ENCODE measurements at places on chromosomes 5 and 9. TPM values are rescaled to one million over a fixed set of nuclear protein-coding genes. Genes with fewer than 3 reads are reported as not detected.
A peak's percentile ranks its signal among the peaks of the same experiment; 100 is the strongest.

- no peak for DNase-seq
Observed at GRCh38 chr5:139761057-139761450, 34.6 kb upstream of the PSD2 start.

GRCh38 chr9:98210435-98210834 lies 18.0 kb upstream of the CORO2A start:
- no peak for DNase-seq

DNA sequence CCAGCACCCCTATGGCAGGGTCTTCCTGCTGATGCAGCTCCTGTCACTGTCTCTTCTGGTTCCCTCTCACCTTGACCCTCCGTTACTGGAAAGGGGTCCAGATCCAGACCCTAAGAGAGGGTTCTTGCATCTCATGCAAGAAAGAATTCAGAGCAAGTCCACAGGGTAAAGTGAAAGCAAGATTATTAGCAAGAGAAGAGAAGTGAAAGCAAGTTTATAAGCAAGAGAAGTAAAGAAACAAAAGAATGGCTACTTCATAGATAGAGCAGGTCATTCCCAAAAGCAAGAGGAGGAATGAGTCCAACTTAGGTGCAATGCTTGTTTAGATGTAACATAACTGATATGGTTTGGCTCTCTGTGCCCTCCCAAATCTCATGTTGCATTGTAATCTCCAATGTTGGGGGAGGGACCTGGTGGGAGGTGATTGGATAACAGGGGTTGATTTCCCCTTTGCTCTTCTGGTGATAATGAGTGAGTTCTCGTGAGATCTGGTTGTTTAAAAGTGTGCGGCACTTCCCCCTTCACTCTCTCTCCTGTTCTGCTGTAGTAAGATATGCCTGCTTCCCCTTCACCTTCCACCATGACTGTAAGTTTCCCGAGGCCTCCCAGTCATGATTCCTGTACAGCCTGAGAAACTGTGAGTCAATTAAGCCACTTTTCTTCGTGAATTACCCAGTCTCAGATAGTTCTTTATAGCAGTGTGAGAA lies 183.3 kb downstream of the MED10 start:
- no peak for DNase-seq

The OCLN gene
- polyA plus RNA-seq: 0.71 TPM

The ASPN gene
- 8.2 TPM for polyA plus RNA-seq

The SMIM27 gene
- polyA plus RNA-seq: 7.6 TPM

- DNase-seq: no peak
Observed at GRCh38 chr9:76891874-76892273, 14.0 kb downstream of the PRUNE2 start.

The PCDHA1 gene
- polyA plus RNA-seq: 0.04 TPM

DNA sequence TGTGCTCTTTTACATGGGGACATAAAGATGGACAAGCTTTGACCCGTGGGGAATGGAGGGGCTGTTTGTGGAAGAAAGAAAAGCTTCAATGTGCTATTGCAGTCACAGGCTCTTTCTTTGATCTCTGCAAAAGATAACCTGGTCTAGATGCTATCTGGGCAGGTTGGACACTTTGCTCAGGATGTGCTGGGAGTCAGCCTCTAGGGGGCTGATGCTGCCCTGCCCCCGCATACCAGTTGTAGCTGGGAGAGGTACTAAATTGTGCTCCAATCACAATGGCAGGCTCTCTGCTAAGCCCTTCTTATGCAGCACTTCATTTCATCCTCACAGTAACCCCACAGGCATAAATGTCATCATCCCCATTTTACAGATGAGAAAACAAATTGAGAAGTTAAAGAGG lies 67.2 kb downstream of the PSD2 start:
- DNase-seq: no peak

DNA sequence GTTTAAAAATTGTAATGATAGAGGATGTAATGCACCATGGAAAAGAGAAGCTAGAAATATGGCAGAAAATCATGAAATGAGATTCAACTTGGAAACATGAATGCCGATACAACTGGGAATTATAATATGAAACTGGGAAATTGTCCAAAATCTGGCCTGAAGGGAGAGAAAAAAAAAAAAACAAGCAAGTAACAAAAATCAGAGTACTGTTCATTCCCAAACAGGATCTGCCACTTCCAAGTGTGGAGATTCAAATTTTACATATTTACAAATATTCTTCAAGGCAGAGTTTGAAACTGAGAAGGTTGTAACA lies 56.6 kb upstream of the MOCS2 start:
- DNase-seq: no peak

DNA sequence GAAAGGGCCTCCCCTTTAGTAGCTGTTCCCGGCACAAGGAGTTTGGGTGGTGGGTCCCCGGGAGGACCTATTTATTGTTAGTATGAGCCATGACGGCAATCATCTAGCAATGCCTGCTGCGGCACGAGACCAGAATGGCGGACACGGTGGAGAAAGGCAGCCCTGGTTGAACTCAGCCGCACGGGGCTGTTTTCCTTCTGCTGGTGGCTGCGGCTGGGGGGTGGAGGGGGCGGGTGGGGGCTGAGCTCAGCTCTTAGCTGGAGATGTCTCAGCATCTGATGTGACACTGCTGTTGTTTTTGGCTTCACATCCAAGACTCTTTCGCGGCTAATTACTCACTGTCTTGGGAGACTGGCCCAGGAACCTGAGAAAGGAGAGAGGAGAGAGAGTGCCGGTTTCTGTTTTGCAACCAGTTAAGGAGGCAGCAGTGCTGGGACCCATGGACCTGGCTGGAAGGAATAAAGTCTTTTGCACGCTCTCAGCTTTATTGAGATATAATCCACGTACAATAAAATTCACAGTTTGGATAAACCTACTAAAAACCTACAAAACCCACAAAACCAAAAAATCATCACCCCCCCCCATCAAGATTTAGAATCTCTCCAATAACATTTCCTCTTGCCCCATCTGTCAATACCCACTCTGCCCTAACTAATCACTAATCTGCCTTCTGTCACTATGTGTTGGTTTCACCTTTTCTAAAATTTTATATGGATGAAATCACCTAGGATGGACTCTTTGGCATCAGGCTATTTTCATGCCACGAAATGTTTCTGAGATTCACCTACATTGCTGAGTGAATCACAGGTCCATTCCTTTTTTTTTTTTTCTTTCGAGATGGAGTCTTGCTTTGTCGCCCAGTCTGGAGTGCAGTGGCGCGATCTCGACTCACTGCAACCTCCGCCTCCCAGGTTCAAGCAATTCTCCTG lies 81.8 kb upstream of the NEURL1B start:
- DNase-seq: peak; percentile 65

DNA sequence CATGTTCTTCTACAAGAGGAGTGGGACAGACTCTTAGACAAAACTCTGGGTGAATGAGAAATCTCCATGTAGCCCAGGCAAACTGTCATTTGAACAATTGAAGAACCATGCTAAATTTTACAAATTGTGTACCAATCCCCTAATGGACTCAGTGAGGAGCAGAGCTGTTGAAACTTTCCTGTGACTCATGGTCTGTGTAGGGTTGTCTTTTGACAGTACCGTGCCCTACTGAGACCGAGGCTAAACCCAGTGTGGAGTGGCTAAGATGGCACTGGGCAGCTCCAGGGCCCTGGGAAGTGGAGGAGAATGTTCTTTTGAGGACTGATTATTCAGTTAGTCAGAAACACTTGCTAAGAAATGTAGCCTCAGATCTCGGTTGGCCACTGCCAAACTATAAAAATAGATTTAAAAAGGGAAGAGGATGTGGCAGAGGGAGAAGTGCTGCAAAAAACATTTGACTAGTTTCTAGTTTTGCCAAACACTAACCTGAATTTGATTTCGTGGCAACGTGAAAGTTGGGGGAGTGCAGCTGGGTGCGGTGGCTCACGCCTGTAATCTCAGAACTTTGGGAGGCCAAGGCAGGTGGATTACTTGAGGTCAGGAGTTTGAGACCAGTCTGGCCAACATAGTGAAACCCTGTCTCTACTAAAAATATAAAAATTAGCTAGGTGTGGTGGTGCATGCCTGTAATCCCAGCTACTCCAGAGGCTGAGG lies 24.7 kb downstream of the POU4F3 start:
- DNase-seq: no peak

- DNase-seq: no peak
Observed at GRCh38 chr9:102587281-102587680, 407.9 kb upstream of the CYLC2 start.

- no peak for DNase-seq
Observed at GRCh38 chr5:124561451-124561850, 185.0 kb downstream of the ZNF608 start.

GRCh38 chr9:79671558-79671957 lies 99.8 kb downstream of the TLE4 start:
- no peak for DNase-seq

The ELOVL7 gene
- polyA plus RNA-seq: 0.05 TPM
